D721Med (cell line): ENCODE measurements at places on chromosomes 6 and 20.

DNA sequence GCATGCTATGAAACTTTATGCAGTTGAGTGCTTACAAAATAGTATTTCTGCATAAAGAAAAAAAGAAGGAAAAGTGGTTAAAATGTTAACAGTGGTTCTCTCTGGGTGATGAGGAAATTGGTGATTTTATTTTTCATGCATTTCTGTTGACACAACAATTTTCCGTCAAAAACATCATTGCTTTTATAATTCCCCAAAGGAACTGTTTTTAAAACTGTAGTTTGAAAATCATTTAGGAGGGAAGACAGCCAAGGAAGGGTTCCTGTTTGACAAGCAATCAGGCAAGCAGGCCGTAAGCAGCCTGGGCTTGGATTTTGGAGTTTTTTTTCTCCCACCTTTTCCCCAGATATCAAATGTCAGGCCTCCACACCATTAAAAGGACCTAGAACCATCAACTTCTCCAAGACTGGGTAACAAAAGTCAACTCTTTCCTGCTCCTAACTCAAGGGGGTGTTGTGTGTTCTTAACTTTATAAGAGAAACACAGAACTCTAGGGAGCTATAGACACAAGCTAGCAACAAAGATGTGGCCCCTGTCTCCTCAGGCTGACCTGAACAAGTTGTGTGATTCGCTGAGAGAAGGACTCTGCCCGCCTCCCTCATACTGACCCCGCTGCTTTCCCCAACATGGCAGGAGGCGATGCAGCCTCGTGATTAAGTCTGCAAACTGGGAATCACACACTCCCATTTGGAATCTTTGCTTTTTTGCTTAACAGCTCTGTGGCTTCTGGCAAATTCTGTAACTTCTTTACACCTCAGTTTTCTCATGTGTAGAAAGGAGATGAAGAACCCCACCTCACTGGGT is 146.6 kb downstream of the BCAS1 start:
- no peak for DNase-seq

DNA sequence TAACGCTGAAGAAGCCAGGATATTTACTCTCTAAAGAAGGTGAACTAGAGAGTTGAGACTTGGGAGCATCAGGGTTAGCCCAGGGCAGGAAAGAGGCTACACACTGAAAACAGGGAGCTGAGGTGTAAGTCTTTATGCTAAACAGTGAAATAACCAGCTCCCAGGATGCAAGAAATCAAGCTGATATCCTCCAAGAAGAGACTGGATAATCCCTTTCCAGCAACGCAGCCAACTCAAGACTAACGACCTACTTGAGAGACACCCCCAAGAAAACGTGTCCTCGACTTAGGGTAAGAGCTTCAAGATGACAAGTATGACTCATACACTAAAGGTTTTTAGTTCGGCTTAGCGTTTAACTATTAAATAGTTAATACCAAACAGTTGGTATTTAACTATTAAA is 202.2 kb downstream of the TASP1 start:
- DNase-seq = no peak

- DNase-seq = no peak
Measured at GRCh38 chr6:170459451-170459850, 93.7 kb downstream of the PSMB1 start.

DNA sequence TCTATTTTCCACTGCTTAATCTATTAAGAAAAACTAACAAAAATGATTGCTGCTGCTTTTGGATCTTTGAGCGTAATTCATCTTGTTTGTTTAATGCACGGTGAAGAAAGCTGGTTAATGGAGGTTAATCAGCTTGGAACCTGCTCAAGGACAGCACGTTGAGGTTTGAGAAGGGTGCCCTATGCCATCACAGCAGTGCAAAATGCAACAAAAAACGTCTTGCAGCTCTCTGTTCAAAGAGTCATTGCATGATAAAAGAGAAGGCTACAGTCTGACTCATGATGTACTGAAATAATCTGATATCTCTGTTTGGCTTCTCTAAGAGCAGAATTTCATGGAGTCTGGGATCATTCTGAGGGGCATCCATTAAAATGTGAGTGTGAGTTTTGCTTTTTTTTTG is 80.6 kb upstream of the PREP start:
- no peak for DNase-seq

GRCh38 chr20:47468290-47469050 is 33.2 kb upstream of the NCOA3 start:
- DNase-seq = no peak

DNA sequence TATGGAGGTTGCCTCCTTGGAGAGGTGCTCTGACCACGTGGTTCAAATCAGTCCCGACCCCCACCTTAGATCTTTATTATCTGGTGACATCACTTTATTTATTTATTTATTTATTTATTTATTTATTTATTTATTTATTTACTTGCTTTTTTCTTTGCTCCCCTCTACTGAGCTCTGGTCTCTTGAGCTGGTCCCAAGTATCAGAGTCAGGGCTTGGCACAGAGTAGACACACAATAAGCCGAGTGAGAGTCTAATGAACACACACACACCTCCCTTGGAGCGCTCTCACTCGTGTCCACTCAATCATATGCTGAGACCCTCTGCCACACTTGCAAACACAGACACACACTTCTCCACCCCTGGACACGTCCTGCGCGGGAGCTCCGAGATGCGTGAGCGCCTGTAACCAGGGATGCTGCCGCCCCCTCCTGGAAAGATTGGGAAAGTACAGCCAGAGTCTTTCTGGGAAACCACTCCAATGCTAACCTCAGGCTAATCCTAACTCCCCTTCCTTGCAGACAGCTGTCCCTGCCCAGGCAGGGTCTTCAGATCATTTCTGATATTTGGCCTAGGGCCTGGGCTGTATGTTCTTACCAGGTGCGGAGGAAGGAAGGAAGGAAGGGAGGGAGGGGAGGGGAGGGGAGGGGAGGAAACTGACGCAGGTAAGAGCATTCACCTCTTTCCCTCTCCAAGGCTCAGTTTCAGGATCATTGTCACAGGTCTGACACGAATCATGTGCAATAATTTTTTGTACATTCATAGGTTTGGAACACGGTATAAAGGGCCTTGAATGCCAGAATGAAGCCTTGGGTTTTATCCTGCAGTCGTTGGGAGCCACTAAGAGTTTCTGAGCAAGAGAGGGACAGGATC is 70.9 kb downstream of the STK35 start:
- peak; percentile 27 for DNase-seq

DNA sequence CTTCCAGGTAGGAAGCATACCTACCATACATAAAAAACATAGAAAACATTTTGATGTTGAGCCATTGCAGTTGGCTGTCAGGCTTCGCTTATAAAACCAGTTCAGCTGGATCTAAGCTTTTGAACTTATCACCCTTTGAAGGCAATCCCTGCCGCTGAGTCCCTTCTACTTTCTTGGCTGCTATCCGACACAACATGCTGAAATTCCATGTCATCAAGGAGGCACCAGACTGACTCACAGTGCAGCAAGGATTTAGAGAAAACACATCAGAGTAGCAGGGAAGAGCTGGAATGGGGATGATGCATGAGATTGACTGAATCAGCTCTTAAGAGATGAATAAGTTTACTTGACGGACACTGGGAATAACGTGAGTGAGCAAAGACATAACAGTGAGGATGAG is 135.0 kb upstream of the MAN1A1 start:
- no peak for DNase-seq

GRCh38 chr6:100614386-100614785 is 149.7 kb upstream of the SIM1 start:
- DNase-seq = no peak

DNA sequence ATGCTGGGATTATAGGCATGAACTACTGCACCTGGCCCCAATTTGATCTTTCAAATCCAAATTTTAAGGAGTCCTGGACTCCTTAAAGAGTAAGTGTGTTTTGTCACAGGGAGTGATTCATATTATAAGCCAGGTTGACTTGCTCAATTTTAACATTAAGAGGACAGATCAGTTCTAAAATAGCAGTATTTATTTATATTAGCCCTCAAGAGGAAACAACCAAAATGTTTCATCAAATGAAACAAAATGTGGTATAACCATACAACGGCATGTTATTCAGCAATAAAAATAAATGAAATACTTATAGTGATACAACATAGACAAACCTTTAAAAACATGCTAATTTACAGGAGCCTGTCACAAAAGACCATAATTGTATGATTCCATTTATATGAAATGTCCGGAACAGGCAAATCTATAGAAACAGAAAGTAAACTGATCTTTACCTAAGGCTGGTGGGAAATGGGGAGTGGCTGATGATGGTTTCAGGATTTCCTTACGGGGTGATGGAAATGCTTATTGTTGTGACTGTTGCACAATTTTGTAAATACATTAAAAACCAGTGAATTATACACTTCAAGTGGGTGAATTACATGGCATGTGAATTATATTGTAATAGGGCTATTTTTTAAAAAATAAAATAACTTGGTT is 637.4 kb downstream of the MMUT start:
- no peak for DNase-seq

GRCh38 chr6:44539701-44540355 is 152.3 kb downstream of the CDC5L start:
- no peak for DNase-seq

- no peak for DNase-seq
Measured at GRCh38 chr20:5150226-5151076, 23.6 kb downstream of the CDS2 start.
